ENCODE measurements at places on chromosomes 12 and 14. TPM values are rescaled to one million over a fixed set of nuclear protein-coding genes. Genes with fewer than 3 reads are reported as not detected.

RHEBL1 gene
- 2.3 TPM for total RNA-seq

GNB3 gene
- 2.3 TPM for total RNA-seq

LACRT gene
- total RNA-seq = not detected

KRT82 gene
- not detected for total RNA-seq

PTPRQ gene
- 7.4 TPM for total RNA-seq
